Activated T-helper 1 cell treated with Interleukin-2 at 50 U/mL for 16 hours (primary cell): ENCODE measurements at places on chromosomes 16 and 17.

GRCh38 chr17:17533901-17534441 lies 37.8 kb upstream of the RASD1 start:
- no peak for DNase-seq

- DNase-seq = peak; percentile 10
These were observed 11.5 kb downstream of the EPOP start for GRCh38 chr17:38663125-38663751.

DNA sequence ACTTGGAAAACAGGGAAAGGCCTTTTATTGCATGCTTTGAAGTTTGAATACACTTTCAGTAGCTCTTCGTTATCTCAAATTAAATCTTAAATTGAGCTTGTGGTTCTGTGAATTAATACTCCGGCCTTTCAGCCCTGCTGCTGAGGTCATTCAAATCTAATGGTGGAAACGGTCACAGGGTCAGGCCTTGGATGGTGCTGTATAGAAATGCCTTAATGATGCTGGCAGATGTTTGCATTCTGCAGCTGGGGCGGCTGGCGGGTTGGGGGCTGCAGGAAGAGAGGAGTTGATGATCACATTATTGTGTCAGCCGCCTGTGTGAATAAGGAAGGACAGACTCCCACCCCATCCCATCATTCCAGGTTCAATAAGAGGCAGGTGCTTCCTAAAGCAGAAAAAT lies 723.6 kb downstream of the WWOX start:
- no peak for DNase-seq

DNA sequence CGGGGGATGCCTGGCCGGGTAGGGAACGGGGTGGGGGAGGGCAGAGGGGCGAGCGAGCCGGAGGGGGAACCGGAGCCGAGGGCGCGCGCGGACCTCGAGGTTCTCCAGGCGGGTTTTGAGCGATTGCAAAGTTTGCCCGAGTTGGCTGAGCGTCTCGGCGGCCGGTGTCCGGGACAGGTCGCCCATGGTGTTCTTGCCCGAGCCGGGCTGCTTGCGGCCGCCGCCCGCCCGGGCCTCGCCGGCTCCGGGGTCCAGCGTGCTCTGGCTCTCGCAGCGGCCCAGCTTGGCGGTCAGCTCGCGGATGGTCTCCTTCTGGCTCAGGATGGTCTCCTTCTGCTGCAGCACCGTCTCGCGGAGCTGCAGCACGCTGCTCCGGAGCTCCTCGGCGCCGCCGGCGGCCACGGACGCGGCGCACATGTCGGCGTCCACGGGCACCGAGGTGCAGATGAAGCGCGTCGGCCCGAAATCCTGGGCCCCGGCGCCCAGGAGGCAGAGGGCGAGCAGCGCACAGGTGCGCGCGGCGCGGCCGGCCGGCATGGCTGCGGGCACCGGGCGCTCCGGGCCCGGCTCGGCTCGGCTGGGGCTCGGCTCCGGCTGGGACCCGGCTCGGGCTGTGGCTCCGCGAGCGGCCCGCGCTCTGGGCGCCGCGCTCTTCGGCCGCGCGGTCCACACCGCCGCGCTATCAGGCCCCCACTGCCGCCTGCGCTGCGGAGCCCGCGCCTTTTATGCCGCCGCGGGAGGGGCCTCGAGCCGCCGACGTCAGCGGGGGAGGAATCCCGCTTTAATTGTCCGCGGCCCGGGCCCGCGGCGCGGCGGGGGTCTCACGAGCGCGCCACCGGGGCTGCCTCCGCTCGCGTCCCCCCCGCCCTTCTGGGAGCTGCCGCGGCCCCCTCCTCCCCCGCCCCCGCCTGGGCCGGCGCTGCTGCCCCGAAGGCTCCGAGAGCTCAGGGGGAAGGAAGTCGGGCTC lies at the start of gene NPTX1:
Gene NPTX1, minus strand, starts transcription at position 698 of the 967 bp plus-strand sequence. Its CDS starts 161 bp downstream, at position 537.
- no peak for DNase-seq

- no peak for DNase-seq
These were observed 5.7 kb upstream of the MYO1C start for GRCh38 chr17:1498233-1498632.

DNA sequence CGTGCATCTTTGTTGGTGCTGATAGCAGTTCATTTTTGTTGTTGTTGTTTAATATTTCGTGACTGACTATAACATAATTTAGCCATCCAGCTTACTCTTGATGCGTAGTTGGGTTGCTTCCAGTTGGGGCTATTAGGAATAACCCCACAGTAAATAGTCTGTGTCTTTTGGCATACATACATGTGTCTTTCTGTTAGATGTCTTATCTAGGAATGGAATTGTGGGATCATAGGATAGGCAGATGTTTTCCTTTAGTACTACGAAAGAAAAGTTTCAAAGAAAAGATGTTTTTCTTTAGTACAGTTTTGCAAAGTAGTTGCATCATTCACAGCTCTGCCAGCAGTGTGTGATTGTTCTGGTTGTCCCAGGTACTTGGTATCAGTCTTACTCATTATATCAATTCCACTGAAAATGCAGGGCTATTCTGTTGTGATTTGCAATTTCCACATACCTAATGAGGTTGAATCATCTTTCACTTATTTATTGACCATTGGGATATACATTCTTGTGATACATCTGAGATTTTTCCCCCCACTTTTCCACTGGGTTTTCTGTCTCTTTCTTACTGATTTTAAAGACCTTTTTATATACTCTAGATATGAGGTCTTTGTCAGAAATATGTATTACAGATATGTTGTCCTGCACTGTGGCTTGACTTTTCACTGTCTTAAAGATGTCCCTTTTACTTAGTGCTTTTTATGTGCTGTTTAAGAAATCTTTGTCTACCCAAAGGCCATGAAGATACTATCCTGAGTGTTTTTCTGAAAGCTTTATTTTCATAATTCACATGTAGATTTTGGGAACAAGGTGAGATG lies 173.3 kb downstream of the MRTFB start:
- no peak for DNase-seq

GRCh38 chr16:82190386-82190785 lies 20.4 kb upstream of the MPHOSPH6 start:
- no peak for DNase-seq

DNA sequence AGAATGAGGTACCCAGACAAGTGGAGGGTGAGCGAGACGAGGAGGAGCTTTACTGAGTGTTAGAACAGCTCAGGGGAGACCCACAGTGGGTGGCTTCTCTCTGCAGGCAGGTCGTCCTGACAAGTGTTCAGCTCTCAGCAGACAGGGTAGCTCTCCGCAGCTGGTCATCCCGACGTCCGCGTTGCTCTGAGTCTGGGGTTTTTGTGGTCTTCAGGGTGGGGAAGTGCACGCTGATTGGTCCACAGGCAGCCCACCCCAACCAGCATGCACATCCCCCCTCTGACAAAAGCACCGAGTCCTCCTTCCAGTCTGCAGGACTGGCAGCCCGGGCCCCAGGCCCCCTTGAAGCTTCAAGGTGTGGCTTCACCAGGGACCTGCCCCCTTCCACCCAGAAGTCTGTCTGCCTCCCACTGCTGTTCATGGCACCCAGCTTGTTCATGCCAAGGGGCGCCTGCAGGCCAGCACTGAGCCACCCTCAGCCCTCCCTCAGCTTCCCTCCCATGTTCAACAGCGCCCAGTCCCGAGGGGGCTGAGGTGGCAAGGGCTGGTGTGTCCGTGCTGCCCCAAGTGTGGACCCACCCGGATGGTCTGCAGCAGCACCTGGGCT lies 19.9 kb upstream of the WDR45B start:
- DNase-seq = no peak

DNA sequence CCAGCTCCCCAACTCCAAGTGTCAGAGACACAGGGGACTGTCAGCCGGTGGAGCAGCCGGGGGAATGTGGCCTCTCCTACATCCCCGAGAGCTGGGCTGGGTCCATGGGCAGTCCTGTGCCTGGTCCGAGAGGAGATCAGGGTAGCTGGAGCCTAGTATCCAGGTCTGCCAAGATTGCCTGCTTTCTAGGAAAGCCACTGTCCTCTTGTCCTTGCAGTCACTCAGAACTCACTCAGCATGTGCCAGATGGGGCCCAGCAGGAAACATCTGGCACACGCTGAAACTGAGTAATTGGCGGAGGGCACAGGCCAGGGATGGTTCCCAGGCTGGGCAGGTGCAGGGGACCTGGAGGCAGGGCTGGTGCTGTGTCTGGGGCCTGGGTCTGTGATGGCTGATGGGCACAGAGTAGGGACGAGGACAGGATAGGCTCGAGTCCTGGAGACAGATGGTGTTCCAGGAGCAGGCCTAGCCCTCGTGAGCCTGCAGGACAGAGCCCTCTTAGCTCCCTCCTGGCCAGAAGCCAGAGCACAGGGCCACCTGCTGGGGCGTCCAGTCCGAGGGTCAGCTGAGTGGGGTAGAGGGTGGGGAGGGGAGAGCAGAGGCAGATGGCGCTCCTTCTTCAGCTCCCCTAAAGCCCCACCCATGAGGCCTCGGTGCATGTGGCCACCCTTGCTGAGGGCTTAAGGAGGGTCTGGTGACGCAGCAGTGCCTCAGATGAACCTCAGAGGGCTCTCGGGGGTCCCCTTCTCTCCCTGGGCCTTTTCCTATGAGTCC lies 31.1 kb downstream of the ADCY7 start:
- no peak for DNase-seq

- DNase-seq = no peak
These were observed 32.7 kb upstream of the RPH3AL start for GRCh38 chr17:385178-385835.

DNA sequence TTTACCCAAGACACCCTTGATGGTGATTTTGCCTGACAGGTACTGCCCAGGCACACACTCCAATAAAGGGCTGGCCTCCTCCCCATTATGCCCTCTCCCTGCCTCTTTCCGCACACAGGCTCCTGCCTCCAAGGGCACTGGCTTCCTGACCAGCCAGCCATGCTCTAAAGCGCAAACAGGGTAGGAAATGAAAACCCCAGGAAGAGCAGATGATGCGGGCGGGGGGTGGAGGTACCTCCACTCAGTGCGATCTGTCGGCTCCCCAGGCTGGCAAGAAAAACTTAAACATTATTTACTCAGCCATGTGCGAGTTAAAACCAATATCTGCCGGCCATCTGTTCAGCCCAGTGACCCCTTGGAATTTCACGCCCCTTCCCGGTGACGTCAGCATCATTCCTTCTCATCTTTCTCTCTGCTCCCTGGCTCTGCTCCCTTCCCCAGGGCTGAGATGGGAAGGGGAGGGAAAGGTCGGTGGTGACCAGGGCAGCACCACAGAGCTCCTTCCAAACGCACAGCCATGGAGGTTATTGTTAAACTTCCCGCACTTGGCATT lies 262.5 kb downstream of the CBLN1 start:
- DNase-seq = no peak

DNA sequence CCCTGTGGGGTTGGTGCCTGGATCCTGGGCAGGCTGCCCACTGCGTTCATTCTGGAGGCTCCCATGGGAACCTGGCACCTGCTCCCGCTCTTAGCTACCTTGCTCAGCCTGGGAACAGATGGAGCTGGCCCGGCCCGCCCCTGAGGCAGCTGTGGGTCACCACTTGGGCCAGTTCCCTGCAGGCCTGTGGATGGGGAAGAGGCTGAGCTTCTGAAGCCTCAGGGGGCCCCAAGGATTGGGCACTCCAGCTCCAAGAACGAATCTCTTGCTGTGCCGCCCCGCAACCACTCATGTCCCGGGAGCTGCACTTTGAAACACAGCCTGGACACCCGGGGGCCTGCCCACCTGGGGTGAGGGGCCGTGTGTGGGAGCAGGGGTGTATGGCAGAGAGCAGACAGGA lies 37.7 kb downstream of the BAHCC1 start:
- no peak for DNase-seq

DNA sequence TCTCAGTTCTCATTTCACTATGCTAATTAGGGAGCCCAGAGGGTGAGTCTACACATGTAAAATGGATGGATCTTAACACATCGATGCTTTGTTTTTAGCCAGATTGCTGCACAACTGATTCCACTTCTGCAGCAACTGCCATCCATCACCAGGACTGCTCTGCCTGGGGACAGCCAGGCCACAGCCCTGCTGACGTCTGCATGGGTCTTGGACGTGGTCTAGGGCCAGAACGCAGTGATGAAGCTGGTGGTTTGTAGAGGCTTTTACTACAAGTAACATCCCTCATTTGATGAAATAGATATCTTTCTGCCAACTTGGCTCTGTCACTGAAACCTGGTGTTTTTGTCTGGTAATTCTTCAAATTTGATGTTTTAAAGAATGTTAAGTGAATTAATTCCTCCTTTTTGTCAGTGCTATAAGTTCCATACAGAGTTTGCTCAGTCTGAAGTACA lies 50.6 kb downstream of the MARCHF10 start:
- no peak for DNase-seq

GRCh38 chr16:55248494-55248893 lies 75.5 kb upstream of the IRX6 start:
- no peak for DNase-seq

DNA sequence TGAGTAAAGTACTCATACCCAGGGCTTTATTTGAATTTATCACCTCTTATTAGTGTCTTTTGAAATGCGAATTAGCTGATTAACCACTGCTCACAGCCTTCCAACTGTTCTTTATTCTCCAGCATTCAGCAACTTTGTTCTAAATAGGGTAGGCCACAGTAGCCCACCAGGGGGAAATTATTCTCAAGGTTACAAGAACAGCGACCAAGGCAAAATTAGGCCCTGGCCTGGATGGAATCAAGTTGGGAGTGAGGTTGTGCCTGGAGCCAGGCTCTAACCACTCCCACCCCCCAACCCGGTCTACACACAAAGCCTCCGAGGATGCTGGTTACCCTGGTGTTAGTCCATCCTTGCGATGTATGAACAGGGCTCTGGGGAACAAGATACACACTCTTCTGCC lies 245.5 kb downstream of the STX8 start:
- DNase-seq = no peak
